Ascending aorta (tissue), 2 donors: ENCODE measurements at places on chromosomes 7 and 10.

- DNase-seq: no peak
Observed at GRCh38 chr10:130395248-130395936, 259.2 kb downstream of the GLRX3 start.

DNA sequence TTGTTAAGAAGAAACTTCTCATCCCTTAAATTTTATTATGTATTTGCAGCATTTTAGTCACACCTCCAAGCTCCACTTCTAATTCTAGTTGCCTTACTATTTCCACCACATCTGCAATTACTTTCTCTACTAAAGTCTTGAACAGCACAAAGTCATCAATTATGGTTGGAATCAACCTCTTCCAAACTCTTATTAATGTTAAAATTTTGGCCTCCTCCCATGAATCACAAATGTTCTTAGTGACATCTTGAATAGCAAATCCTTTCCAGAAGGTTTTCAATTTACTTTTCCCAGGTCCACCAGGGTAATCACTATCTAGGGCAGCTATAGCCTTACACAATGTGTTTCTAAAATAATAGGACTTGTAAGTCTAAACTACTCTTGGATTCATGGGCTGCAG lies 126.3 kb upstream of the POM121L12 start:
- DNase-seq: no peak

DNA sequence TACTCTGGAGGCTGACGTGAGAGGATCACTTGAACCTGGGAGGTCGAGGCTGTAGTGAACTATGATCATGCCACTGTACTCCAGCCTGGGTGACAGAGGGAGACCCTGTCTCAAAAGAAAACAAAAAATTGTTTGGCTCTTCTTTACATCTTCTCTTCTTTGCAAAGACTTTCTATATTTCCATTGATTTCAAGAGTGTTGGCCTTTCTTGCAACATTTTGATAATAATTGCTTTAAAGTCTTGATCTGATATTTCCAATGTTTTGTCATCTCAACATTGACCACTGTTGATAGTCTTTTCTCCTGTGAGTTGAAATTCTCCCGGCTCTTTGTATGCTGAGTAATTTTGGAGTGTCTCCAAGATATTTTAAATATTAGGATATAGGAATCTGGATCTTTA lies 17.8 kb upstream of the CLDN4 start:
- DNase-seq: no peak

- no peak for DNase-seq
Observed at GRCh38 chr10:104274762-104275721, 6.1 kb downstream of the GSTO2 start.

DNA sequence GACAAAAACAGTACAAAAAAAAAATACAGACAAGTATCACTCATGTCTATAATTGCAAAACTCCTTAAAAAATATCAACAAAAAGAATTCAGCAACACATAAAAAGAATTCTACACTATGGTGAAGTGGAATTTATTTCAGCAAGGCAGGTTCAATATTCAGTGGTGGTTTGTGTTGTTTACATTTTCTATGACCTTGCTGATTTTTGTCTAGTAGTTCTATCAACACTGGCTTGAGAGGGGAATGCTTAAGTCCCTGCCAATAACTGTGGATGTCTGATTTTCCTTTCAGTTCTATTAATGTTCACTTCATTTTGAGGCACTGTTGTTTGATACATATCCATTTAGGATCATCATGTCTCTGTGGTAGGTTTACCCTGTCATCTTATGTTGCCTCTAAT lies 58.5 kb downstream of the CADPS2 start:
- no peak for DNase-seq

DNA sequence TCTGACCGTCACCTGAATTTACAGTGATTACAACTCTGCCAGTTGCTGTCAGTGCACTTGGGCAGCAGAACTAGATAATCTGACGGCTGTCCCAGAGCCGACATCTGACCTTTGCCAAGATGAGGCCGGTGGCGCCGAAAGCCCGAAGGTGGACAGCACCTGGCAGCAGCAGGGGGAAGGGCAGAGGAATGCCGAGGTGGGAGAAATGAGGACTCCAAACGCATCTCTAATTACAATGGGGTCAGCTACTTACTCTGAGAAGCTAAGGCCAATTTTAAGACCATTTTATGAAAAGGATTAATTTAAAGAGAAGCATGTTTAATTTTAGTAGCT lies 33.8 kb downstream of the TRIM8 start:
- no peak for DNase-seq

GRCh38 chr7:158818325-158819213 lies 10.7 kb downstream of the ESYT2 start:
- peak; percentile 86 for DNase-seq

DNA sequence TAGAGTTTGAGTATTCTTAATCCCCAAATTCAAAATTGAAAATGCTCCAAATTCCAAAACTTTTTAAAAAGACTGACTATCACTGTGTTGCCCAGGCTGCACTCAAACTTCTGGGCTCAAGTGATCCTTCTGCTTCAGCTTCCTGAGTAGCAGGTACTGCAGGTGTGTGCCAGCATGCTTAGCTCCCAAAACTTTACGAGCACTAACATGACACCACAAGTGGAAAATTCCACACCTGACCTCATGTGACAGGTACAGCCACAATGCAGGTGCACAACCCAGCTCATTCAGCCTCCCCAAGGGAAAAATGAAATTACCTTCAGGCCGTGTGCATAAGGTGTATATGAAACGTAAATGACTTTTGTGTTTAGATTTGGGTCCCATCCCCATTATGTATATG lies 16.5 kb downstream of the CDC123 start:
- no peak for DNase-seq

GRCh38 chr10:27783660-27784059 lies 38.0 kb upstream of the MKX start:
- DNase-seq: no peak

GRCh38 chr10:43318456-43318855 lies 51.6 kb upstream of the RASGEF1A start:
- no peak for DNase-seq

GRCh38 chr7:25726781-25727311 lies 425.2 kb upstream of the NFE2L3 start:
- DNase-seq: no peak

DNA sequence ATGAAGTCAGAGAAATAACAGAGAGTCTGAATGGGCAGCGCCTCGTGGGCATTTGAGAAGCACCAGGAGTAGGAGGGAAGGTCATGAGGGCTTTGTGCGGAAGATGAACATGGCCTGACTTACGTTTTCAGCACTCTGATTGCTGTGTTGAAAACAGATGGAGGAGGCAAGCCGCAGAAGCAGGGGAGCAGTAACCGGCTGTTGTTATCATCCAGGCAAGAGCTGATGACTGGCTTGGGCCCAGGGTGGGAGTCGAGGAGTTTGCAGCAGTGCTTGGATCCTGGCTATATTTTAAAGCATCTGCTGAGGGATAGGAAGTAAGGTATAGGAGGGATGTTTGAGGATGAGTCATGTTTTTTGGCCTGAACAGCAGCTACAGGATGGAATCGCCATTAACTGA lies 12.7 kb upstream of the PDLIM1 start:
- DNase-seq: no peak

- no peak for DNase-seq
Observed at GRCh38 chr10:132712743-132713142, 73.2 kb downstream of the NKX6-2 start.

DNA sequence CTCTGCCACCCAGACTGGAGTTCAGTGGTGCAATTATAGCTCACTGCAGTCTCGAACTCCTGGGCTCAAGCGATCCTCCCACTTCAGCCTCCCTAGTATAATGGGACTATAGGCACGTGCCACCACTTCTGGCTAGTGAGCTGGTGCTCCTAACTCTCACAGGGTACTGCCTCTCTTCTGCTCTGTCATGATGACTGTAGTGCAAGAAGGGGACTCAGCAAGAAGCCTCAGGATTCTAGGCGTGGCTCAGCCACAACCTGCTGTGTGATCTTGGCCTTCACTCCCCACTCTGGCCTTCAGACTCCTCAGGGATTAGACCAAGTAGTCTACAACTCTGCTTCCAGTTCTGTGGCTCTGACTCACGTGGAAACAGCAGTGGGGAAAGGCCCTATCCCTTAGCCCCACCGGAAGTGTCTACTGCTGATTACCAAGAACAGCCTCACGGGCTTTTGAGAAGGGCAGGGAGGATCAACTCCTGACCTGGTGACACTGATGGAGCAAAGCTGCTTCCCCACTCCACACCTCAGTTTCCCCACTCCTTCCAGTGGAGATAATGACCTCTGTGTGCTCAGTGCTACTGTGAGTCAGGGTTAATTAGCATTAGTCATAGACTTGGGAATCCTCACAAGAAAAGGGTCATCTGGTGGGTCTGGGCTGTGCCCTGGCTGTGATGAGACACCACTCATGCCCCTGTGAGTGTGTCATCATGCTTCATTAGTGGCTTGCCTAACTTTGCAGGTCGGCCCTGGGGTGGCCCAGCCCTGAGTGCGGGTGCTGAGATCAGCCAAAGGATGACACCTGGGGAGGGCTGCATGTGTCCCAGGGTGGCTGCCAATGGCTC lies 41.1 kb downstream of the ZC3HC1 start:
- DNase-seq: no peak

- no peak for DNase-seq
Observed at GRCh38 chr10:33571616-33572015, 237.1 kb upstream of the NRP1 start.

DNA sequence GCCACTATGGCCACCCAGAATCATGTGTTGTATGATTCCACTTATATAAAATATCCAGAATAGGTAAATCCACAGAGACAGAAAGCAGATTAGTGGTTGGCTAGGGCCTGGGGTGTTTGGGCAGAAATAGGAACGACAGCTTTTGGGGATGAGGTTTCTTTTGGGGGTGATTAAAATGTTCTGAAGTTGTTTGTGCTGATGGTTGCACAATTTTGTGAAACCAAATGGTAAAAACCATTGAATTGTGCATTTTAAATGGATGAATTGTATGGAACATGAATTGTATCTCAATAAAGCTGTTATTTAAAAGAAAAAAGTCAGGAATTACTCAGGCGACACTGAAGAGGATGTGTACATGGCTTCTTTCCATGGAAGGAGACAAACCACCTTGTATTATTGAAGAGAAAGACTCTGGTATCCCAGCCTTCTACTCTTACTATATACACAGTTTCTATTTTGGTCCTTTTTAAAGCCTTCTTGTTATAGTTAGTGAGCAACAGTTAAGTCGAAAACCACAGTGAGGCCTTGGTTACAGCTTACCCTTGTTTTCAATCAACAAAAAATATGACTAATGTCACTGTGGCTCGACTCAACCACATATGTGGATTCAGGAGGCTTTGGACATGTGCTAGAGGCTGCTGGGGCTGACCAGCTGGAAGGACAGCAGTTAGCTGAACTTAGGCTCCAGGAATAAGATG lies 57.1 kb upstream of the KMT2E start:
- no peak for DNase-seq

- DNase-seq: no peak
Observed at GRCh38 chr7:112965506-112965905, 121.1 kb downstream of the GPR85 start.

GRCh38 chr7:33634606-33635005 lies 270.7 kb upstream of the BMPER start:
- no peak for DNase-seq

DNA sequence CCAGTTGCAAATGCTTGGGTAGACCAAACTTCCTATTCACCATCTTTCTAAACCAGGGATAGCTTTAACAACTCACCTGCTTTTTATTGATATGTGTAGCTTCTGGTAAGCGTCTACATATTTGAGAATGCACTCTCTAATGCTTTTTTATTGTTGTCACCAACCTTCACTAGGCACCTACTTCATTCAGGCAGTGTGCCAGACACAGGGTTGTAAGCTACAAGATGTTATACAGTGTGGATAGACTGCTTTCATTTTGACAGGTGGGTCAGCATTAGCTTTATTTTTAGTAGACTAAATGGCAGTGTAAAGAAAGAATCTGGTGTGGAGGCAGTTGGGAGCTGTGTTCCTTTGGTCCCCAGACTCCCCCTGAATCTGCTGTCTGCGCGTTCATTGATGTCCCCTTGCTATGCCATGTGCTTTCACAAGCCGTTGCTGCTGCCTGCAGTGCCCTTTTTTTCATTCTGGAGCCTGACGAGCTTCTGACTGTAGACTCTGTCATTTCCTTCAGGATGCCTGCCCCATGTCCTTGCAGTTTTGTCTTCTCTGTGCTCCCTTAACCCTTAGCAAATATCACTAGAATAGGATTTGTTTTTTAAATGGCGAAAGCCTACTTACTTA lies 32.1 kb downstream of the NRF1 start:
- no peak for DNase-seq

DNA sequence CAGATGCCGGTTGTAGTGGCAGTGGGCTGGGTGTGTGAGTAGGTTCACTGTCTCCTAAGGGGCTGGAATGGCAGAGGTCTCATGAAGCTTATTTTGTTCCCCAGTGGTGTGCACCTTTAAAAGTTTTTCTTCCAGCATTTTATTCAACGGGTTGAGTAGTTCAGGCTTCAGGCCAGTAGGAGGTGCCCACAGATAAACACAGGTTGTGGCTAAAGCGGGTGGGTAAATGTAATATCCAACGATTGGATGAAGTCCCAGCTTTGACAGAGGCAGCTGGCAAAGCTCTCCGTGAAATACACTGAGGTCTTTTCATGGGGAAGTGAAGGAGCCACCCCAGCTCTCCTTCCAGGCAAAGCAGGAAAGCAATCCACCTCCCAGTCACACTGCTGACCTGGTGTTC lies 339.8 kb upstream of the LRRTM3 start:
- DNase-seq: no peak

GRCh38 chr7:124257638-124258308 lies 224.9 kb upstream of the TMEM229A start:
- no peak for DNase-seq

DNA sequence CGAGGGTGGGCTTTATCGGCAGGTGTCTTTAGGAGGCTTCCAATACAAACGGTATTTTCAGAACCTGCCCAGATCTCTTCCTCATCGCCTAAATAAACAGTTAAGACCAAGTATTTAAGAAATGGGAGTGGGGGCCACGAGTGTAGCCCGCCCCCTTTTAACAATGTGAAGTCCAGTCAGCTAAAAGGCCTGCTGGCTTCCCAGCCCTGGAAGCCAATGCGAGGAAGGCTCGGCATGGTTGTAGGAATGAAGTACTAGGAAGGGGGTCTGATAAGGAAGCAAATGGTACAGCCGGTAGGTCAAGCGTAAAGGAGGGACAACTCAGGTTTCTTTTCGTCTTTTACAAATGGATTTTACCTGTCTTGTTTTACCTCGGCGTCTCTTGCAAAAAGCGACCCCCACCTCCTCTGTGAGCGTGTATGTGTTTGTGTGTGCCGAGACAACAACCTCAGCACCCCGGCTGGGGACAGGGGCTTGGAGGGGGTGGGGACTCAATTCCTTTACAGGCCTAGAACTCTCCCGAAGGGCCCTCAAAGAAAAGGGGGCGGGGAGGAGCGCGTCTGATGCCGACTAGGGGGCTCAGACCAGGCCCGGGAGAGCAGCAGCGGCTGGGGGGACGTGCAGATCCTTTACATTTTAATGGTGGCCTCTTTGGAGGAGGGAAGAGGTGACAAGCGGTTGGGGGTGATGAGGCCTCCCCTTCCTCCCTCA lies 147.6 kb downstream of the GPR85 start:
- no peak for DNase-seq

GRCh38 chr7:101859411-101860106 lies 42.1 kb downstream of the CUX1 start:
- DNase-seq: no peak
